NCI-H1092 treated with DMSO at 0.1 percent for 48 hours (cell line): ENCODE measurements at places on chromosomes 1 and 21.
A peak's percentile ranks its signal among the peaks of the same experiment; 100 is the strongest.

DNA sequence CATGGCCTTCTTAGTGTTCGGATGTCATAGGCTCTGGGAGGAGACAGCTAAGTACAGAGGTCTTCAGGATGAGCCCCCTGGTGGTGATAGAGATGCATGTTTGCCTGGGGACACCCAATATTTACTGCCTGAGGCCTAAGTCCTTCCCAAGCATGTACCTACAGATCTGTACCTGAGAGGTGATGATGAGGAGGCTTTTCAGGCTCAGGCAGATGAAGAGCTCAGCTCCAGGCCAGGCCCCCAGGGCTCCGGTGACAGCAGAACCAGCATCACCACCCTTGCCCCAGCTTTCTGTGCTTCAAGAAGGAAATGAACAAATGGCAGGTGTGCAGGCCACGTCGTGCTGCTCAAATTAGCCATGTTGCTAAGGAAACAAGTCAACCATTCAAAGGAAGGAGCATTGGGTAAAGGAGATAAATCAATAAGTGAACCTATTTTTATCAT lies 21.1 kb downstream of the CACNA1E start:
- DNase-seq = peak; percentile 46

GRCh38 chr1:40151457-40152079 lies 9.6 kb upstream of the RLF start:
- peak; percentile 87 for DNase-seq

DNA sequence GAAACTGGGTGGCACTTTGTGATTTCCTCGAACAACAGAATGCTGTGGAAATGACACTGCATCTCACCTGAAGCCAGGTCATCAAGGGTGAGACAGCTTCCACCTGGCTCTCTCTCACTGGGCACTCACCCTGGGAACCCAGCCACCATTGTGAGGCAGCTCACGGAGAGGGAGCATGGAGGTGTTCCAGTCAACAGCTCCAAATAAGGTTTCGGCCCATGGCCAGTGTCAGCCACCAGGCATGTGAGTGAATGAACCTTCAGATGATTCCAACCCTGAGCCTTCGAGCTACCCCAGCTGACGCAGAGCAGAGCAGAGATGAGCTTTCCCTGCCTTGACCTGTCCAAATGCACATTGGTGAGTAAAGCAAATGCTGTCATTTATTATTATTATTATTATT lies 58.1 kb downstream of the SYDE2 start:
- no peak for DNase-seq

GRCh38 chr1:58898739-58899586 lies 115.1 kb upstream of the JUN start:
- no peak for DNase-seq

DNA sequence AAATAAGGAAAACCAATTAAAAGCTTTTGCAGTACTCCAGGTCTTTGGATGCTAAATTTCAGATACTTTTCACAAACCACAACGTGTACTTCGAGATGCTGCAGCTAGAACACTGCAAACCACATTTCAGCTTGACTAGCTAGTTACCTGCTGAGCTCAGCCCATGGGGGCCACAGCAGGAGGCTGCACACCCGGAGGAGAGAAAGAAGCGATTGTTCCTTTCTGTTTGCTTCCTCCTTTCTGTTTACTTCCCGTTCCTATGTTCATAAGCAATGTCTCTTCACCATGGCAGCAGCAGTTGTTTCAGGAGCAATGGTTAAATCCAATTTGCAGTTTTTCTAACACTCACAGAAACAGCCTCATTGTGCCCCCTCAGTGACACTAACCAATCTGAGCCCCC lies 225.6 kb upstream of the FGGY start:
- no peak for DNase-seq

- no peak for DNase-seq
Observed at GRCh38 chr1:19455353-19455752, 30.0 kb downstream of the CAPZB start.

DNA sequence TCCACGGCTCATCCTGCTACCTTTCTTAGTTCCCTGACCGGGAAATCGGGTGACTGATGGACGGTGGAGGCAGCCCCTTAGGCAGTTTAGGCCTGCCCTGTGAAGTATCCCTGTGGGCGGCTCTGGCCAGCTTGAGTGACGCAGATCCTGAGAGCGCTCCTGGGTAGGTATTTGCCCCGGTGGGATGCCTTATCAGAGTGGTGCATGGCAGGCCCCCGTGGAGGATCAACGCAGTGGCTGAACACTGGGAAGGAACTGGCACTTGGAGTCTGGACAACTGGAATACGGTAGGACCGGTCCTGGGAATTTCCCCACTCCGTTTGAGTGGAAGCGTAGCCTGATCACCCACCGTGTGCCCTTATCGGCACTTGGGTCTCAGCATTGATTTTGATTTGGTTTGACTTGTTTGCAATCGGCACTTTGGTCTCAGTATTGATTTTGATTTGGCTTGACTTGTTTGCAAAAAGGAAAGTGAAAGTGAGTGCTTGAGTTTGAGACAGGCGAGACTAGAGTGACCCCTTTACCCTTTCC lies 15.2 kb downstream of the PLA2G2F start:
- no peak for DNase-seq

GRCh38 chr21:28617300-28617699 lies 375.4 kb downstream of the LTN1 start:
- DNase-seq = no peak
